ENCODE measurements at places on chromosomes 12 and 14.

DNA sequence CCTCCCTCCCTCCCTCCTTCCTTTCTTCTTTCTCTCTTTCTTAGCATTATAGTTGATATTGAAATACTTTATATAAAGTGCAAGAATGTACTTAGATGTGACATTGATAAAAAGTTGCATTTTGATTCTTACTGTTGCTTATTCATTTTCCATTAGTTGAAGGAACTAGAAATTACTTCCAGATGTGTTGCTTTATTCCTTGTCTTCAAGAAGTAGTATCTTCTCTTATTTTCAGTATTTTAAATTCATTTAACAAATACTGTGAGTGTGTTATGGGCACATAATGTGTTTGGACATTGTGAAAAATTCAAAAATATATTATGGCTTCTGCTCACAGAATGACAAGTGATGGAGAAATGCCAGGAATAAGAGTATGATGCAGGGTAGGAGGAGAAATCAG lies 45.6 kb downstream of the TRMT5 start:
- no peak for DNase-seq

GRCh38 chr12:20731274-20731673 lies 36.1 kb downstream of the SLCO1C1 start:
- no peak for DNase-seq

DNA sequence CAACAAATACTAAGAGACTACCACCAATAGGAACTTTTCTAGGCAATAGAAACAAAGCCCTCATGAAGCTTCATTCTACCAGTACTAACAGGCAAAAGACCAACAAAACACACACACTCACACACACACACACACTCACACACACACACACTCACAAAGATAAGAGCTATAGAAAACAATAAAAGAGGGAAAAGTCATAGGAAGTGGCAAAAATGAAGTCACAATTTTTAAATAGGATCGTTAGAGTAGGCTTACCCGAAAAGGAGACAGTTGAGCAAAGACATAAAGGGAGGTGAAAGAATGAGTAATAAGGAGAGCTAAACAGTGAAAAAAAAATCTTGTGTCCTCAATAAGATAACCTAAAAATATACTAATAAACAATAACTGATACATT lies 66.5 kb downstream of the C2CD5 start:
- no peak for DNase-seq

DNA sequence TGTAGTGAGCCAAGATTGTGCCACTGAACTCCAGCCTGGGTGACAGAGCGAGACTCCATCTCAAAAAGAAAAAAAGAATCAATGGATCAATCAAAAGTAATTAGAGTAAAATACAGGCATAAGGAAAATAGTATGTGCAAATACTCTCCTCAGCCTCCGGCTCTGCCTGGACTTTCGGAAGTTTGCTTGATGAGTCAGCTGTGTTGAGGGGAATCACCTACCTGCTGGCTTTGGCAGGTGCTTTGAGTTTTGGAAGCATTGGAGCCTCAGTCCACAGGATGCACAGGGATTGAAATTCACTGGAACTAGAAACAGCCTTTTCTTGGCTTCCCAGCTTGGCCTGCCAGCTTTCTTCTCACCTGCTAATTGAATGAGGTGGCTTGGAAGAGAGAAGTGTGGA lies 268.2 kb downstream of the PCNX1 start:
- no peak for DNase-seq

DNA sequence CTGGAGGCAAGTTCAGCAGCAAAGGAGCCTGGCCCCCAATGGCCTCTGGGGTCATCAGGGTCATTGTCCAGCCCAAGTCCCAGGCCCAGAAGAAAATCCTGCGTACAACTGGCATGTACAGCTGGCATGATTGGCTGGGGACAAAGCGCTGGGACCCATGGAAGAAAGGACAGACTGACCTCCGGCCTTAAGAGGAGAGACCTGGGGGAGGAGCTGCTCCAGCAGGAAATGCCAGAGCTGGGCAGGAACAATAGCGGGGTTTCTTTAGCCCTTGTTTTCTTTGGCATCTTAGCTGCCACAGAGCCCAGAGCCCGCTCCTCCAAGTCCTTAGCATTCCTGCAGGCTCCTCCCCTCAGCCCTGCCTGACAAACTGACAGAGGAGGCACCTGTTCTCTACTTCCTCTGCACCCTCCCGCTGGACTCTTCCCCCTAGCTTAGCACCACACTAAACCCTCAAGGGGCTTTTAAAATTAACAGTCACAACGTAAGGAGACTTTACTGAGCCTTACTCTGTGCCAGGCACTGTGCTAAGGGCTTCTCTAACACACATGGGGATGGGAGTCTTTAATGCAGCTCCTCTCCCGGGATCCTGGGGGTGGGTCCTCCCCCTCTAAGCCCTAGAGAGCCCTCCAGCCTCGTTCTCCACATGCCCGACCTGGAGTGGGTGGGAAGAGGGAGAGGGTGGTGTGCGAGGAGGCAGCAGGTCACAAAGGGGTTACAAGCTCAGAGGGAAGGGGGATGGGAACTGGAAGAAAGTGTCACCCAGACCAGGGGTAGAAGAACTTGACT lies 1.8 kb upstream of the AQP5 start:
- DNase-seq = no peak

DNA sequence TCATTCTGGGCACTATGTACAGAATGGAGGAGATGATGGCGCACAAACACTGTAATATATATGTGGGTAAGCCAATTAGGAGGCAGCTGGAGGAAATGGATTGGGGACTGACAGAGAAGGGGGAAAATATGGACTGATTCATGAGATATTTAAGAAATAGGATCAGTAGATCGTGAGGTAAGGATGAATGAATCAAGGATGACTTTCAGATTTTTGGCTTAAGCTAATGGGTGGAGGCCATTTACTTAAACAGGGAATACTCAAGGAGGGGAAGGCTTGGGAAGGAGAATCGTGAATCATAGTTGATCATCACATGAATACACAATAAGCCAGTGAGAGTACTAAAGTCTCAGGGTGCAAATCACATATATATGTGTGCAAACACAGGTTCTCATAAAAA lies 11.2 kb upstream of the GNPNAT1 start:
- DNase-seq = no peak

DNA sequence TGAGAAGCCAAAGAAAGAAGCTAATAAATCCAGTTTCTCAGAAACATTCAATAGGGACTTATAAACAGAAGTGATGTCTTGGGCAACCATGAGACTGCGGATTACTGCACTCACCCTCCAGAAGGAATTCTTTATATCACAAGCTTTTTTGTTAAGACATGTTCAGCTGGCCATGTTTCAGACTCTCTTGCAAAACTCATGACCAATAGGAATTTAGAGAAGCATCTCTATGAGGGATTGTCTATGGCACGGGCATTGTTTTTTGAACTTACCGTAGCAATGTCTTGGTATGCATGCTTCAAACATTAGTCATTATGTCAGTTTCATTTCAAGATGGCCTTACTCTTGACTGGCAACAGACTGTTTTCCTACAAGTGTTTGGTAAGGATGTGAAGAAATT lies 15.5 kb upstream of the ZNF268 start:
- DNase-seq = no peak

DNA sequence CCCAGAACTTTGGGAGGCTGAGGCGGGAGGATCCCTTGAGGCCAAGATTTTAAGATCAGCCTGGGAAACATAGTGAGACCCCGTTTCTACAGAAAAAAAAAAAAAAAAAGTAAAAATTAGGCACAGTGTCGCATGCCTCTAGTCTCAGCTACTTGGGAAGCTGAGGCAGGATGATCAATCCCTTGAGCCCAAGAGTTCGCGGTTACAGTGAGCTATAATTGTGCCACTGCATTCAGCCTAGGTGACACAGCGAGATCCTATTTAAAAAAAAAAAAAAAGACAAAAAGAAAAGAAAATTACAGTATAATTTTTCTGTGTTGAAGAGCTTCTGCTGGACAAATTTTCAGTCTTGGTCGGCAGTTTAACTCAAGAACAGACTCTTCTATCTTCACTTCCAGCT lies 133.9 kb upstream of the FGD4 start:
- DNase-seq = no peak

- DNase-seq = no peak
These were observed 9.5 kb upstream of the CRADD start for GRCh38 chr12:93667672-93668071.

DNA sequence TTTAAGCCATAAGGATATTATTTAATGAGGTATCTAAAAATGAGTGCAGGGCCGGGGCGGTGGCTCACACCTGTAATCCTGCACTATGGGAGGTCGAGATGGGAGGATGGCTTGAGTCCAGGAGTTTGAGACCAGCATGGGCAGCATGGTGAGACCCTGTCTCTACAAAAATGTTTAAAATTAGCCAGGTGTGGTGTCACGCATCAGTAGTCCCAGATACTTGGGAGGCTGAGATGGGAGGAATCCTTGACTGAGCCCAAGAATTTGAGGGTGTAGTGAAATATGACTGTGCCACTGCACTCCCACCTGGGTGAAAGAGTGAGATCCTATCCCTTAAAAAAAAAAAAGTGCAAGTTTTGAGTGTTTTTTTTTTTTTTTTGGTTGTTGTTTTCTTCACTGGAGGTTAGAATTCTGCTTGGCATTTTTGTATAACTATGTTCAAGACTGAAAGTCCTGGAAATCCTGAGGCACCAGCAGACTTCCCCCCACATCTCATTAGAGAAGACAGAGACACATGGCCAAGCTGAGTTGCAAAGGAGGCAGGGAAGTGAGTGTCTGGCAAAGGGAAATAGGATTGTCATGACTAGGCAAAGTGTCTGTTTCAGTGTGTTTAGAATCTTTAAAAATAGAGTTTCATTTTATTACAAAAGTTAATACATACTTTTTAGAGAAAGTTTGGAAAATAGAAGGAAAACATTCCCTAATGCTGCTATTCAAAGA lies 53.5 kb upstream of the DUSP6 start:
- DNase-seq = no peak

- DNase-seq = no peak
These were observed 29.4 kb downstream of the NUAK1 start for GRCh38 chr12:106109168-106109910.

GRCh38 chr12:112309797-112310196 lies 72.4 kb downstream of the HECTD4 start:
- DNase-seq = no peak

DNA sequence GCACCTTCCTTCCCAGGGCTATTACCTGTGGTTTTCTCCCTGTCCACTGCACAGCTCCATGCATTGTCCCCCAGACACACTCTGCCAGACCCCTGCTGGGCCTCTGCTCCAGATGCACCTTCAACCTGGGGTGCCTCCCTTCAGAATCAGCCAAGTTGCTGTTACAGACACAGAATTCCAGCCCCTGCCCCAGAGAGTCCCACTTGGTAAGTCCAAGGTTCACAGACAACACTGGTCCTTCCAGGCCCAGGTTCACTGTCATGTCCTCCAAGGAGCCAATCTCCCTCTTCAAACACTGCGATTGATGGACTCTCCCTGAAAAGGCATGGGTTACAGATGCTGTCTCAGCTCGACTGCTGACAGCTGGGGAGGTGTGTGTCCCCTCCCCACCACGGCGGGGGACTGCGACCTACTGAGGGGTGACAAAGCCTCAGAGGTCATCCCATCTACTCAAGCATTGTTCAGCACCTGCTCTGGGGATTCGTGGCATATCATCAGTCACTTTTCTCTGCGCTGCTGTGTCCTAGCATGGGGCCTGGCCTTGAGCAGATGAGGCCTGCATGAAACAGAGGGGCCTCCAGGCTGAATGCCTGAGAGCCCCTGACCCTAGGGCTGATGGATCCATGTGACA lies 24.3 kb downstream of the CALM1 start:
- no peak for DNase-seq

- DNase-seq = no peak
These were observed 5.5 kb upstream of the KLHL33 start for GRCh38 chr14:20441461-20441860.

DNA sequence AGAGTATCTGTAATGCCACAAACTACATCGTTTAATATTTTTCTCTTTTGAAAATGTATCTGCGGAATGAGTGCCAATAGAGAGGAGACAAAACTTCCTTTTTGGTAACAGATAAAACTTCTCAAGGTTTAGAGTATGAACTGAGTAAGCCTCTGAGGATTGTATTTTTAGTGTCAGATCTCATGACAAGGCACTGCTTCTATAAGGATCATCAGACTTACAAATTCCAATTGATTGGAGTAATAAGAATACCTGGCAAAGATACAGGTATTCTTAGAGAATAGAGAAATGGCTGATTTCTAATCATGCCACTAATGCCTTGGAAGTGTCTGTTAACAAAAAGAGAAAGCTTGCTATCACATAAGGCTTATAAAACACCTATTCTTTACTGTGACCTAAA lies 45.3 kb downstream of the SLC35F4 start:
- no peak for DNase-seq

DNA sequence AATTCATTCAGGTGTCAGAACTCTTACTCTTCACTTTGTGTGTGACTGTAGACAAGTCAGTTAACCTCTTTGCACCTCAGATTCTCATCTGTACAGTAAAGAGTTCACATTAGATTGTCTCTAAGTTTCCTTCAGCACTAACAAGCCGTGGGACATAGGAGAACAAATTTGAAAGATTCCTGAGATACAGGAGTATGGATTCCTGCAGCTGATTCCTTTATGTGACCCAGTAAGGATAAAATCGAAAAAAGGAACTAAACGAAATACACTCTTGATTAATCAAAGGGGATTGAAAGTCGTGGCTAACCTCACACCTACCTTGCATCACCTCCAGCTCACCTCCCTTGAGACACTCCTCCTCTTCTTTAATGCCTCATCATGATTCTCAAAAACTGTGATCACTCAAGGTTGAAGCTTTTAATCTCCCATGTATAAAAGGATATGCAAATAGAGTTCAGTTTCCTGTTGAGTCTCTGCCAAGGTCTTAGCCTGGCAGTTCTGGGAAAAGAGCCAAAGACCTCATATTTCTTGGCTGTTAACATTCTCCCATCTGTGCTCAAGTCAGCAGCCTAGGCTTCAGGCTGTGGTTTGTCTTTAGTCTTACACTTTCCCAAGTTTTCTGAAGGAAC lies 156.6 kb downstream of the DAD1 start:
- DNase-seq = no peak

DNA sequence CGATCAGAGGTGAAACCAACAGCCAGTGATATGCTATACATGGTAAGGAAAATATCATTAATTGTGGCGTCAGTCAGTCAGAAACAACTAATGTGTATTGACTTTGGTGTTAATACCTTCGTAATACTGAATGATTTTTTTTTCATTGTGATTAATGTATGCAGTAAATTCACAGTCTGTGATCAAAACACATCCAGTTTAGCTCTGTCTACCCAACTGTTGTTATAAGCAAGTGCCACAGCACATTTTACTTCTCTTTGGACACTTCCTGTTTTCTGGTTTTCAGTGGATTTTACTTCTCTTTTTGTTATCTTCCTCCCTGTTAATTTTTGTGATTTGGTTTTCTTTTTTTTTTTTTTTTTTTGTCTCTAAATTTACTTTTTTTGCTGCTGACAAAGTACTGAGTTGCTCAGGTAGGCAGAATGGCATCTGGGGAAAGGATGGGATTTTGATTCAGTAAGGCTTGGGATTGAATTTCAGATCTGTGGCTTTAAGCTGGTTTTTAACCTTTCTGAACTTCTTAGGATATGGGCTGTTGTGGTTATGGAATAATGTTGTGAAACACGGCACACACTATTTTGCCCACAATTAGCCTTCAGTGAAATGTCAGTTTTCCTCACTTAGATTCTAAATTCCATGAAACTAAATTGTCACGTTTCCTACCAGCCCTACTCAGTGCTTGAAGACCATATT lies 604 bp downstream of the GLIPR1 start:
- no peak for DNase-seq

All from NK-92 treated with Interleukin-12 subunit alpha and Interleukin-12 subunit beta, amount 100 ng/mL, for 24 hours (cell line).